ENCODE measurements at places on chromosomes 4 and X.

GRCh38 chr4:106266201-106266600, 49.8 kb downstream of the TBCK start:
- DNase-seq, result no peak

- no peak for DNase-seq
These were observed 38.7 kb upstream of the INTS6L start for GRCh38 chrX:135481696-135482179.

DNA sequence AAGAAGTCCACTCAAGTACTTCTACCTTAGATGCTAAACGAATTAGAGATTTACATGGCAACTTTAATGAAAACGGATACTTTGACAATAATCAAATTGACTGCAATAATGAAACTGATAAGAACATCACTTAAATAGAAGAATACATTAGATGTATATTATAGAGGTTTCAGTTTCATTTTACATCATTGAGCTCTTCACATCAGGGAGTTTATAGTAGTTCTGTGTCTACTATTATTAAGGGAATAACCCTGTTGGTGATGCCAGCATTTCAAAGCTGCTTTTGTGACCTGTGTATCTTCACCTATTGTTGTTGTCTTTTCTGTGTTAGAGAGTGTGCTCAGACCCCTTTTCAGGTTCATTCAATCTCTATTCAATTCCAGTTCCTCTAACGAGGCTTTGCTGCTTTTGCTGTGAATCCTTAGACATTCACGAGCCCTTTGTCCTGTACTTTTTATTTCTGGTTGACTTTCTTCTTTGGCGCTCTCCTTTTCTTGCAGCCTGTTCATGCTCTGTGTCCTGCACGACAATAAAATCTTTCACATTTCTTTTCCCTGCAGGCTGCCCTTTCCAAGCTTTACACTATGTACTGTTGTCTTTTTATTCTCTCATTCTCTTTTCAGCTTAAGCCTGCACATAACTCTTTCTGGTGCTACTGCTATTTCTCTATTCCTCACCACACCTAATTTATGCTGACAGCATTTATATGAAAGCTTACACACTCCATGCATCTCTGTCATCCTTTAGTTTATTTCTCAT, 232.1 kb downstream of the CPE start:
- DNase-seq, result no peak

GRCh38 chrX:10356979-10357378, 200.2 kb downstream of the CLCN4 start:
- no peak for DNase-seq

DNA sequence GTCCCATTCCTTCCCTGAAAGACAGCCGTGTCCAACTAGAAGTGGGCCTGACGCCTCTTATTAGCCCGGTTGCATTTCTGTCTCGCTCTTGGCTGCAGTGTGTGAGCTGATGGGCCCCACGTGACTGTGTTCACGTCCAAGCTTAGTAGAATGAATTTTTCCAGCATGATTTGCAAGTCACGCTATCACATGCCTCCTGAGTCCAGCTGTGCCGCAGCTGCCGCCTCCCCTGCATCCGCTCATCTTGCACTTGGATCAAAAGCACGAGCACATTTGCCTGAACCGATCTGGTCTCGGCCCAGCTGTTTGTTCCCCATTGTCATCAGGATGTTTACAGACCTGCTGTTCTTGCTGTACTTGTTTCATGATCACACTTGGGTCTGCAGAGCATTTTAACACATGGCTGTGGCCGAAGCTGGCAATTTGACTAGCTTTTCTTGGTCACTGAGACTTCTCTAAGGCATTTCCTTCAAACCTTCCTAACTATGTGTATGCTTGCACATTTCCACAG, 126.5 kb downstream of the KIT start:
- peak; percentile 92 for DNase-seq

DNA sequence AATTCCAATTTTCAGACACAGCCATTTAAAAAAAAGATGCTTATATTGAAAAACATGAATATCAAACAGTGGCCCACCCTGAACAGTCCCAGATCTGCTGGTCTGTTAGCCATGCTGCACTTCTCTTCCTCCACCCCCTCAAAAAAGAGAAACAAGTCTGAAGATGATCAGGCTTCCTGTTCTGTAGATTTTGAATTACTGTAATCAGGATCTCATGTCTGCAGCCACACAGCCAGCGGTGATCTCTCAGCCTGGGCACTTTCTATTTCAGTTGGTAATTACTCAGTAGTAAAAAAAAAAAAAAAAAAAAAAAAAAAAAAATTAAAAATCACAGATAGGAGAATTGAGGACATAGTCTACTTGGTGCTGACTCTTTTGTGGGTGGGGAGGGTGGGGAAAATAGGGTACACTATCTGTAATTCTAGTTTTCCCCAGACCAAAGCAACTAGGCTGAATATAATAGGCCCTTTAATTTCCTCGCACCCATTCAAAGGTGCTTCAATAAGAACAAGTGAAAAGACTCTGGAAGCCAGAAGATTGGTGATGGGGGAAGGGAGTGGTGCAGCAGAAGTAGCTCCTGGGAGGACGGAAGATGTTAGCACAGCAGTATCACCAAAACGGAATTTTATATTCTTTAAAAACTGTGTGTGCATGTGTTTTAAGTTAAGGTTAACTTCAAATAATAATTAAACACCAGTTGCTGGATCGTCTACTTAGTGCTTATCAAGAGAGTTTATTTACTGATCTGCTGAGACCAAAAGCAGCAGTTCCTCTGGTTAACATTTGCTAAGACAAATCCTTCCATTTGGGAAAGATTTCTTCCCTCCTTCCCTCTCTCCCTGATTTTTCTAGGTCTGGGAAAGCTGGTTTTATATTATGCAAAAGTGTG, 47.0 kb downstream of the SPRY1 start:
- no peak for DNase-seq

- no peak for DNase-seq
These were observed 10.0 kb downstream of the CSTF2 start for GRCh38 chrX:100830143-100830542.

DNA sequence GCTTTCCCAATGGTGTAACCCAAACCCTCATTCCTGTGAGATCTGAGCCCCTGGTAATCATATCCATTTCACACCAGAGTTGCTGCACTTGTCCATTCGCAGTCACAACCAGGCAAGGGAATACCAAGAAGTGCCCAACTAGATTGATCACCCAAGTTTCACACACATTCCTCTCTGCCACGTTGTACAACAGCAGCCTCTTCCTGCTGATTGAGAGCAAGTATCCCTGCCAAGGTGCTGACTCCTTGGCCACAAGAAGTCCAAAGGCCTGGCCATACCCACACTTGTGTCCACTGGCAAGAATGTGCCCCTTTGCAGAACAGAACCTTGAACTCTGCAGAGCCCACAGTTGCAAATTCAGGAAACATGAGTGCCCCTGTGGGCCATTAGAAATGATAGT, 6.5 kb upstream of the ACOT9 start:
- DNase-seq, result no peak

GRCh38 chr4:19832411-19832810, 419.3 kb upstream of the SLIT2 start:
- DNase-seq, result no peak

DNA sequence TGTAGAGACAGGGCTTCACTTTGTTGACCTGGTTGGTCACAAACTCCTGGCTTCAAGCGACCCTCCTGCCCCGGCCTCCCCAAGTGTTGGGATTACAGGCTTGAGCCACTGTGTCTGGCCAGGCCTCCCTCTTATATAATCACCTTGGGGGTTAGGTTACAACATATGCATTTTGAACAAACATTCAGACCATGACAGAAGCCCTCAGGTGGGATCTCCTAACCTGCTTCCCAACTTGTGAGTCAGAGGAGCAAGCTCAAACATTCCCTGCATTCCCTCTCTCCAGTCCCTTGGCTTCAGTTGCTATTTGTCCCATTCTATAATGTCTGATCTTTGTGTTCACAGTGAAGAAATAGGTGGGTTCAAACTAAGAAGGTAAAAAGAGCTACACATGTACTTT, 76.5 kb upstream of the NRK start:
- no peak for DNase-seq

GRCh38 chrX:69546978-69547377, 42.9 kb downstream of the NALF2 start:
- DNase-seq, result no peak

DNA sequence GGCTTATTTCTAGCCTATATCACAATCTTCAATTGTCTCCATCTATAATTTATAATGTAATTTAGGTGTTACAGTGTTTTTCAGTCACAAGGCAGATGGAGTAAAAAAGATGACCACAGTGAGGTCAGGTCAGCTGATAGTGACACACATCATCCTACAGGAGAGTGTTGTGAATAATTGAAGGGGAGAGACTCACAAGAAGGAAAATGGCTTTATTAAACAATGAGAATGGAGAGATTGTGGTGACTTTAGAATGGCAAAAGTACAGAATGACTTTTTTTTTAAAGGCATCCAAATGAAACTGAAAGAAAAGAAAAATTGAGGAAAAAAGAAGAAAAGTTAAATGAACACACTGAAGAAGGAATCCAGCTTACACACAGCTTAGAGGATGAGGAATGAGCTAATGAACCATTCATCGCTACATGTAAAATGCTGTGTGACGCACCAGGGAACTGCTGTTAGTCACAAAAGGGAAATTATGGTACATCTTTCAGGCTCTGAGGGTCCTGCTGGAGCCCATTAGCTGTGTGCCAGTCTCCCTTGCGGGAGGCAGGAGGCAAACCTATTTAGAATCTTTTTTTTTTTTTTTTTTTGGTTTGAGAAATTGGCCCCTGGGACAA, 56.6 kb downstream of the SPRY1 start:
- no peak for DNase-seq

DNA sequence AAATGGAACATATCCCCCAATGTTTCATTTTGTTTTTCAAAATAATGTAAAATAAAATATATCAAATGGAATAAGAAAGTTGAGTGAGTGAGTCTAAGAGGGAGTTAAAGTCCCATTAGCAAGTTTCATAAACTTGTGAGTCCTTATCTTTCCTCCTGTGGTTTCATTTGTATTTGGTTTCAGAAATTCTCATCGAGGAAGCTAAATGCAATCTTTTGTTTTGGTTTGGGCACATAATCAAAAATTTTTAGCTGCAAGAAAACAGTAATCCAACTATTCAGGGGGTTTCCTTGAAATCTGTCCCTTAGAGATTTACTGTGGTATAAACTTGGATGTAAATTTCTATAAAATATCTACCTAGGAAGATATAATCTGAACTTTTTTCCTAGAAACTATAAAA, 124.2 kb downstream of the CAMK2D start:
- no peak for DNase-seq

DNA sequence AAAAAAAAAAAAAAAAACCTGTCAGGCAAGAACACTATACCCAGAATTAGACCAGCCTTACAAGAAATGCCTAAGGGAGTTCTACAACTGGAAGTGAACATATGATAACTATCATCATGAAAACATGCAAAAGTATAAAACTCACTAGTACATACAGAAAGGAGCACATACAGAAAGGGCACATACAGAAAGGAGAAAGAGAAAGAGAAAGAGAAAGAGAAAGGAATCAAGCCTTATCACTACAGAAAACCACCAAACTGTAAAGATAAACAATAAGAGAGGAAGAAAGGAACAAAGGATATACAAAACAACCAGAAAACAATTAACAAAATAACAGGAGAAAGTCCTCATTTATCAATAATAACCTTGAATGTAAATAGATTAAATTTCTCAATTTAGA, 50.4 kb downstream of the PHKA1 start:
- no peak for DNase-seq

- peak; percentile 72 for DNase-seq
These were observed 548 bp downstream of the NEUROG2 start for GRCh38 chr4:112515198-112516065.

- no peak for DNase-seq
These were observed 111.8 kb upstream of the FRMPD4 start for GRCh38 chrX:12026481-12026880.

Data from left forelimb (tissue), 1 donor.